ENCODE measurements at places on chromosomes 2 and 18.

GRCh38 chr18:61606759-61607158 is 273.5 kb downstream of the CDH20 start:
- DNase-seq = no peak

GRCh38 chr2:12286347-12286746 is 430.4 kb upstream of the TRIB2 start:
- DNase-seq = no peak

DNA sequence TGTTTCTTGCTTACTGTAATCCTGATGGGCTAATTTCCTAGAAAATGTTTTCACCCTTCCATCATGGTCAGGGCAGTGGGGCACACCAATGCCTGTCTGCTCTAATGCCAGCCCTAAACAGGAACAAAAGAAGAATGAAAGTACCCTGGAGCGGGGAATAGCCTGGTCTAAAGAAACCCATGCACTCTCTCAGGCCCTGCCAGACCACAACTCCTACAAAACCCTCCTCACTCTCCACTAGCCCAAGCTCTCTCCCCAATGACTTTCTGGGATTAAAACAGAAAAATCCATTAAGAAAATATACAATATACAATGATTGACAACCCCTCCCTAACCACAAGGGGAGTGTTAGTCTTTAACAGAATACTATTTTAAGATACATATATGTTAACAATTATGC is 67.6 kb downstream of the AAK1 start:
- DNase-seq = no peak

DNA sequence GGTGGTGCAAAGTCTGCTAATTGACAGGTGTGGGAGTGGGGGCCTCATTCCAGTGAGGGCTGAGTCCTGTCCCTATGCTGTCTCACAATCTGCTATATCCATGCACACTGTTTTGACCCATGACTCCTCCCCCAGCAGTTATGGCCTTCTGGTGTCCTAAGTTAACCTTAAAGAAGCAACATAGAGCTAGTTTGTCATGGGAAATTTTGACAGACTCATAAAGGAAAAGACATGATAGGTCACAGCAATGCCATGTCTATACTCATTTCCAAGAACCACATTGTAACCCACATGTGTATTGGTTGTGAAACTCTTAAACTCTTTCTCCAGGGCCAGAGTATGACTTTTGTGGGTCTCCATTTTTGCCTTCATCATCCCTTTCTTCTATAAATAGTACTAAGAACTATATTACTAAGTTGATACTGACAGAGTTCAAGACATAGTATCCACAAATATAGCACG is 78.2 kb upstream of the SLC1A4 start:
- DNase-seq = no peak

DNA sequence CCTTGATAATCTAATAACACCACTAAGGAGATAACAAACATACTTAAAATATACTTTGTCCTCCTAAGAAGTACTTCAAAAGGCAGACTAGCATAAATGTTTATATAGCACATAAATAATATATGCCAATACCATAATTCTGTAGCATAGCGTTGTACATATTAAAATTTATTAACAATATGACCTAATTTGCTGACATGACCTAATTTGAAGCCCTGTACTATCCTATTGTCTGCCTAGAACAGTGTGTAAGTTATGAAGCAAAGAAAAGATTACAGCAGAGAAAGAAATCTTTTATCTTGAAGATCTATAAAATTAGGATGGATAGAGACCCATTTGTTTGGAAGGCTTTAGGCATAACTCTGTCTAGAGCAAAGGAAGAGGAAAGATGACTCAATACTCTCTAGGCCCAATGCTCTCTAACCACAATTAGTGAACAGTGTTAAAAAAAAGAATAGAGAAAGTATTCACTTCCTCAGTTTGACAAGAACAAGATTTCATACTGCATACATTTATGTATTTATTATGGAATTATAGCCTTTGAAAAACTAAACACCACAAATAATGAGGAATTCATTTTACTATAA is 231.3 kb downstream of the ZRANB3 start:
- no peak for DNase-seq

- DNase-seq = no peak
These were observed 317.9 kb upstream of the TNP1 start for GRCh38 chr2:217177720-217178119.

DNA sequence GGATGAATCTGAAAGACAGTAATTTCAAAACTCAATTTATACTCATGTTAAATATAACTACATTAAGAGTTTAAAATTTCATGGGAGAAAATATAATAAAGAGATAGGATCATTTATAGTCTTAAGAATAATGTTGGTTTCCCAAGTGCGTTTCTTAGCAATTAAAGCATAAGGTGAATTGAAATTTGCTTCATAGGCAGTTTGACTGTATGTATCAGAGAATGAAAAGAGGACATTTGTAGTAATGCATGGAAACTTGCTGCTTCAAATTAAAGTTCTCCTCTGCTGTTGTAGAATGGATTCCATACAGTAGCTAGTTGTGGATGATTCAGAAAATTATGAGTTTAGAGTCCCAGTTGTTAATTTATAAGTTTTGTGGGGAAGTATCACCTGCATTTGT is 68.1 kb downstream of the NUP35 start:
- DNase-seq = no peak

DNA sequence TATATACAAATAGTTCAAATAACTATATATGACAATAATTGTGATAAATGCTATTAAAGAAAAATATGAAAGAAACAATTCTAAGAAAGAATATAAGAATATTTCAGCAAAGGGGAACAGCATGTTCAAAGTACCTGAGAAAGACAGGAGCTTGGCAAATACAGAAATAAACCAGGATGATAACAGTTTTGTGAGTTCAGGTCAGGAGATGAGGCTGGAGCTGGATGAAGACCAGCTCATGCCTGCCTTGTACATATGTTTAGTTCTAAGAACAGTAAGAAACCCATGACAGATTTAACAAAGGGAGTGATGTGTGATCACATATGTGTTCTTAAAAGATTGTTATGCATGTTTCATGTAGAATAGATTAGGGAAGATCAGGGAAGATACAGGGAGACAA is 98.2 kb downstream of the R3HDM1 start:
- DNase-seq = no peak

DNA sequence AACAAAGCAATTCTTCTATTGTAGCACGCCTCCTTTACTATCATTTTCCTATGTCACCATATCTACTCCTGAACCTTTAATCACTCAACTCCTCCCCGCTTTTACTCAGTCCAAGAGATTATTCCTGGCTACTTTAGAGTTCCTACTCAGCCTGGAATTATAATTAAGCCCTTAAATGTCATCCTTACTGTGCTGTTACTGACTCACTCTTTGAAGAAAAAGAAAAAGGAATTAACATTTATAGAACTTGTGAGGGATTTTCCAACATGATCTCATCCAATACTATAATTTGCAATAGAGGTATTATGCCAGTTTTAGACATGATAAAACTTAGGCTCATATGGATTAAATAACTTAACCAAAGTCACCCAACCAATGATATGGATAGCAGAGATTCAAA is 61.7 kb downstream of the CCDC88A start:
- DNase-seq = no peak

DNA sequence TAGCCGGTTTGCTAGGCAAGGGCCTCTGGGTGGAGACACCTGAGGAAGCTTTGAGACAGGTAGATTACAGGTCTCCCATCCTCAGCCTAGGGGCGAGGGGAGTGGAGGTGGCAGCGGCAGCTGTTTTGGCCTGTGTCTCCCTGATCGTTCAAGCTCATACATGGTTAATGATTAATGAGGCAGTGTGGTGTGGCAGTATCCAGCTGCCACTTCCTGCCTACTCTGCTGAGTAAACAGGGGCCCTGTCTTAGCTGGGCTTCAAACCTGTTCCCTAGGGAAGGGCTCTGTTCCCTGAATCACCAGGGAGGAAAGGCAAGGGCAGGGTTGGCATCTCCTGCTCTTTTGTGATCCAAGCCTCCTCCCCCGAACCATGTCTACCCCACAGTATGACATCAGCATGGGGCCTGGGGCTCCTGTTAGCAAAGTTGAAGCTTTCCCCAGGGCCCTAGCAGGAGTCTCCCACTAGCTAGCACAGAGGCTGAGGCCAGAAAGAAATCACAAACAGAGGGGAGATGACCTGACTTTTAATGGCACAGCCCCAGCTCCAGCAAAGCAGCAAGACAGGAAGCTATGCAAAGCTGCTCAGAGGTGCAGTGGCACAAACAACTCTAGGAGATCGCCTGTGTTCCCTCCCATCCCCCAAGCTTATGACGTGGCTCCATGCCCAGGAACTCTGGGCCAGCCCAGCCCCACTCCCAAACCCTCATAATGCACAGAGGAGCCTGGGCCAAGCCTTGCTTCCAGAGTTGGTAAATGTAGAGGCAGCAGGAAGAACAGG is 3.7 kb upstream of the TUBA4B start:
- no peak for DNase-seq

- DNase-seq = no peak
These were observed 45.4 kb upstream of the ANKRD62 start for GRCh38 chr18:12048010-12048826.

DNA sequence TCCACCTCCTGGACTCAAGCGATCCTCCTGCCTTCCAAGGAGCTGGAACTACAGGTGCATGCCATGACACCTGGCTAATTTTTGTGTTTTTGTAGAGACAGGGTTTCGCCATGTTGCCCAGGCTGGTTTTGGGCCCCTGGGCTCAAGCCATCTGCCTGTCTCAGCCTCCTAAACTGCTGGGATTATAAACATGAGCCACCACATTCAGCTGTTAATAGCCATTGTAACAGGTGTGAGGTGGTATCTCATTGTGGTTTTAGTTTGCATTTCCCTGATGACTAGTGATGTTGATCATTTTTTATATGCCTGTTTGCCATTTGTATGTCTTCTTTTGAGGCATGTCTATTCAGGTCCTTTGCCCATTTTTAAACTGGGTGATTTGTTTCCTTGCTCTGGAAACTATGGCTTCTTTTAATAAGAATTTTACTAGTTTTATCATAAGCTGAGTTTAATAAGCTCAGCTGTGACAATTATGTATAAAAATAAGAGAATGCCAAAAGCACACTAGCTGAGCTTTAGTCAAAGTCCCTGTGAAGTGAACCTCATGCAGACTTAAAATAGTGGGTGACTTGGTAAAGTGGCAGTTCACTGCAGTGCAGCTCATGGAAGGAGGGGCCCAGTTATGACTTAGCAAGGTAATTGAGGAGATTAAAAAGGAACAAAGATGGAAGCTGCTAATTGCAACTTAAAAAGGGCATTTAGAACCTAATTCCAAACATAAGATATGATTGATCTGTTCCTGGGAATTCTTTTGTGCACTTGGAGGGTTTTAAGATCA is 465.1 kb downstream of the TGIF1 start:
- peak; percentile 36 for DNase-seq

DNA sequence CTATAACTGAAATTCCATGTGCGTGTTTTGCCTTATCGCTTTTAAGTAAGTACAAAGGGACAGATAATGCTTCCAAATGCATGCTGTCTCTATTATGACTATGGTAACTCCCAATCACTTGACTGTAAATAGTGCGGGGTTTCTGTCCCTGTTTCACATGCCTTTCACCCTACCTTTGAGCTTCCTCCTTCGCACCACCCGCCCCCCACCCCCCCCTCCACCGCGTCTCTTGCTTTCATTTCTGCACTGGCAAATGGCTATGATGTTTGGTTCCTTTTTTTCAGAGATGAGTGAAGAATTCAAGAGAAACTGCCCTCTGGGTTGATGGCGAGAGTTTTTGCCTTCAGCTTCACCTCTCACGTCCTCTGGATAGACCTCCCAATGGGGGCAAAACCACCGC is 25.0 kb upstream of the SPP2 start:
- DNase-seq = no peak

GRCh38 chr2:236928380-236929037 is 157.2 kb upstream of the COPS8 start:
- no peak for DNase-seq

DNA sequence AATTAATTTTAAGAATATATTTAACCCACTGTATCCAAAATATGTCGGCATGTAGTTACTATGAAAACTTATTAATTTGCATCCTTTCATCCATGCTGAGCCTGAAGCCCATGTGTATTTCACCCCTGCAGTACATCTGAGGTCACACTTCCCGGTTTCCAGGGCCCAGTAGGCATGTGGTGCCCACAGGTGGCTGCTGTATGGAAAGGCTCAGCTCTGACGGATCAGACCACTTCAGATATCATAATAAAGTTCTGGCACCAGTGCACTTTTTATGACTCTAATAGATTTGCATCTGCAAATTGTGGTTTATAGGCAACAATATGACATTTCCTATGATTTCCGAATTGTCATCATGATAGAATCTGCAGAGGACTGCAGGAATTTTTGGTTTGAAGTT is 22.5 kb downstream of the SH3RF3 start:
- DNase-seq = no peak

- DNase-seq = no peak
These were observed 58.4 kb downstream of the ATOH8 start for GRCh38 chr2:85812094-85812735.

DNA sequence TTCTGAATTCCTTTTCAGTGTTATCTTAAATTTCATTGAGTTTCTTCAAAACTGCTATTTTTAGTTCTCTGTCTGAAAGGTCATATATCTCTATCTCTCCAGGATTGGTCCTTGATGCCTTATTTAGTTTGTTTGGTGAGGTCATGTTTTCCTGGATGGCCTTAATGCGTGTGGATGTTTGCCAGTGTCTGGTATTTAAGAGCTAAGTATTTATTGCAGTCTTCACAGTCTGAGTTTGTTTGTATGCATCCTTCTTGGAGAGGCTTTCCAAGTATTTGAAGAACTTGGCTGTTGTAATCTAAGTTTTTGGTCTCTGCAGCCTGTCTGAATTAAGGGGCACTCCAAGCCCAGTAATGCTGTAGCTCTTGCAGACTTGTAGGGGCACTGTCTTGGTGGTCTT is 249.3 kb downstream of the ZNF385B start:
- no peak for DNase-seq

GRCh38 chr2:170227507-170227947 is 49.6 kb downstream of the MYO3B start:
- DNase-seq = no peak

All from NCI-H524 treated with DMSO at 0.1 percent for 48 hours (cell line).